ENCODE measurements at places on chromosomes 3 and 15.

DNA sequence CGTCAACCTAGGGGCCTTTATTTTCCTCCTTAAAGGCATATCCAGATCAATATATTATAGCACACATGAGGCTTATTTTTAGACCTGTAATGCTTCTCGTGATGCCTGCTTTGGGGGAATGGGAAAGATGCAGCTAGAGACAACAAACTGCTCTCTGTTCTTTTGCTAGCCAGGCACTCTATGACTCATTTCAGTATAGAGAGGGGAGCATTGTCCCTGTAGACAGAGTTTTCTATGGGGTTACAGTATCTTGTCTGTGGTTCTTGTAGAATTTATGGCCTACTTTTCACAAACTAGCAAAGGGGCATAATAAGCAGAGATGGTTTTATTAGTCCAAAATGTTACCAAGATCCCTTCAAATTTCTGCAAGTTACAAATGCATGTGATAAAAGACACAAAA lies 305.6 kb downstream of the LSAMP start:
- no peak for DNase-seq

DNA sequence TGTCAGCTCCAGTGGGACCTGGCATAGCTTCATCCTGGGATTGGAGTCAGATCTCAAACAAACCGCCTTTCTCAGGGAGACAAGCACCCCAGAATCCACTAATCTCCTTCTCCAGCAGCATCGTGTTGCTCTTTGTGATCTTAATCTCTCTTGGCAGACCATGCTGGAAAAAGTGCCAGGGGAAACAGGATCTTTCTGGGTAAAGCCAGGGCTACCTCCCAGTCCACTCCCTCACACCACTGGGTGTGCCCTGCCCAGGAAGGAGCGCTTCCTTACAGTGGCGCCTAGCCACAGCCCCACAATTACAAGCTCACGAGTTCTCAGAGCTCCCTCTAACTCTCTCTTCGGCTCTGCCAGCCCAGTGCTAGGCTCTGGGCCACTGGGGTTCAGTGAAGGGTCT lies 32.2 kb downstream of the RPLP1 start:
- DNase-seq: no peak

GRCh38 chr3:184227481-184227935 lies 1.9 kb upstream of the VWA5B2 start:
- DNase-seq: peak; percentile 54

GRCh38 chr15:61794881-61795280 lies 265.4 kb downstream of the VPS13C start:
- no peak for DNase-seq

DNA sequence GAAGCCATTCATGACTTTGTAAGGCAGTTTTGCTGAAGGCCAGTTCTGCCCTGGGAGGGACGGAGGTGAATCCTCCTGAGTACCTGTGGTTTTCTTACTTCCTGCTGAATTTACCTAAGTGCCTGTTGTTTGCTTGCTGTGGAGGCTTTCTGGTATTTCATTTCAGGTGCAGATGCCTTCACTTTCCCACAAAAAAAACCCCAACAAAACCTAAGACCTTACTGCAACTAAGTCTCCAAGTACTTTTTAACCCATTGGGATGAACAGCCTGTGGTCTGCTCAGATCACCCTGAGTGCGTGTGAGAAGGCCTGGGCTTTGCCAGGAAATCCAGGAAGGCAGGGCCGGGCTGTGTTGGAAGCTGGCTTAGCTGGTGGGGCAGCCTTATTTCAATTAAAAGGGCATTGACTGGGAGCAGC lies 65.3 kb downstream of the IGF1R start:
- DNase-seq: no peak

DNA sequence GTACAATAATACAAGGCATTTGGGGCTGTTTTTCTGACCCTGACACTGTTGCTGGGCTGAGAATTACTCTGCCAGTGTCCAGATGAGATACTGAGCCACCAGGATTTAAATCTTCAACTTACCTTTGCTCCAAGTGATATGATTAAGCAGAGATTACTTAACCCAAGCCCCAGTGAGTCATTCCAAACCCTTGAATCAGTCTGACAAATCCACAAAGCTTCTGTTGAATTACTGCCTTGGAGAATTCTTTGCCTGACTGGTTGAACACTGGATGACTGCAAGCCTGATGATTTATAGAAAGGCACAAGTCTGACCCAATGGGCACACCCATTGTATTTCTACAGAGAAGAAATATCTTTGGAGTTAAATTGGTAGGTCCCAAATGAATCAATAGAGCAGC lies 88.2 kb upstream of the TSC22D2 start:
- DNase-seq: no peak

GRCh38 chr3:87191175-87191574 lies 35.9 kb upstream of the CHMP2B start:
- DNase-seq: no peak

- no peak for DNase-seq
Observed at GRCh38 chr3:29410220-29410619, 129.3 kb downstream of the RBMS3 start.

- no peak for DNase-seq
Observed at GRCh38 chr3:177574222-177574856, 377.1 kb upstream of the TBL1XR1 start.

- DNase-seq: peak; percentile 4
Observed at GRCh38 chr3:114011059-114011797, 45.1 kb downstream of the CCDC191 start.

DNA sequence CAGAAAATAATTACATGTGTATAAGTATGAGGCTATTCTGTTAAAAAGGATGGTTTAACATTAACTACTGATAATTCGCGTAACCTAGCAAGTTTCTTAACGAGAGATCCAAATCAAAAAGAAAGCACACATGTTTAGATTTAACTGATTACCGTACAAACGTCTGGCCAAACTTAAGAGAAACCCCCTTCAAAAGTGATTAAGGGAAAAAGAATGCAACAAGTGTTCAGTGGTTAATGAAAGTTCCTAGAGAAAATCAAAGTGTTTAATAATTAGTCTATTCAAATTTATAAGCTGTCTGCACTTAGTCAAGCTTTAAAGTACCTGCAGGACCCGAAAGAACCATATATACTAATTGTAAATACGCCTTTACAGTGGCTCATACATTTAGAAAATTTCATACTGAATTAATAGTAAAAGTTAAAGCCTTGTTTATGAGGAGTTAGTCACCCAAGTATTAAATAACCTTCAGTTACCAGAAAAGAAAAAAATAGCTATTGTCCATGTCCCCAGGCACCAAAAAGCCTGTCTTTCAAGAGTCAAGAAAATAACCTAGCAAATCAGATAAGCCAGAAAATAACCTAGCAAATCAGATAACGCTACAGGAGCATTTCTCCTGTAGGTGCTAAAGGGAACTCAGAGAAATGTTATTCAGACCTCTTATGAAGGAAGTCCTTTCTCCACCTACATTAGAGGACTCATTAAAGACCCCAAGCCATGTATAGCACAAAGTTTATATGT lies 34.6 kb downstream of the ZNF589 start:
- DNase-seq: no peak

GRCh38 chr3:71488391-71488809 lies 95.1 kb downstream of the FOXP1 start:
- DNase-seq: no peak

Data from KBM-7 (cell line).